Stimulated activated CD8-positive, alpha-beta memory T cell treated with anti-CD3 and anti-CD28 coated beads, Interleukin-4, amount 100 ng/mL, for 24 hours (primary cell): ENCODE measurements at places on chromosomes 13 and 19.

DNA sequence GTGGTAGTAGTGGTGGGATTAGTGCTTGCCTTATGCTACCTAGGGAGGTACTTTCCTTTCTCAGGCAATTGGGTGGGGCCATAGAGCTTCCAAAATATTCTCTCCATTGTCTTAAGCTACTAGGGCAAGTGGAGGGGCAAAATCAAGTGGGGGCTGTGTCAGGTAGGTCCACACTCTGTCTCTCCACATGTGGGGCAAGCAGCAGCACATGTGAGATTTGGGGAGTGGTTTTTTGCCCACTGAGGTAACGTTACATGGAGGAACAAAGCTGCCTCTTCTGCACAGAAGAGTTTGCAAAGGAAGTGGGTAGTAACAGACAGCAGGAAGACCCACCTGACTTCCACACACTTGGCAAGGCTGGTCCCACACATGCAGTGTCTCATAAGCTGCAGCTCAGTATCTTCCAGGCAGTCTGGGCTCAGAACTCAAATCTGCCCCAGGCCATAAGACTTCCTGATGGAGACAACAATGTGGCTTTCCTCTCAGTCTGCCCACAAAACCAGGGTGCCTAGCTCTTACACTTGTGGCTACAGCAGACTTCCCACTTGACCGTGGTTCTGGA, 1581.5 kb upstream of the PCDH20 start:
- no peak for DNase-seq

- no peak for DNase-seq
Measured at GRCh38 chr19:49247676-49248075, 77.3 kb downstream of the SLC6A16 start.

DNA sequence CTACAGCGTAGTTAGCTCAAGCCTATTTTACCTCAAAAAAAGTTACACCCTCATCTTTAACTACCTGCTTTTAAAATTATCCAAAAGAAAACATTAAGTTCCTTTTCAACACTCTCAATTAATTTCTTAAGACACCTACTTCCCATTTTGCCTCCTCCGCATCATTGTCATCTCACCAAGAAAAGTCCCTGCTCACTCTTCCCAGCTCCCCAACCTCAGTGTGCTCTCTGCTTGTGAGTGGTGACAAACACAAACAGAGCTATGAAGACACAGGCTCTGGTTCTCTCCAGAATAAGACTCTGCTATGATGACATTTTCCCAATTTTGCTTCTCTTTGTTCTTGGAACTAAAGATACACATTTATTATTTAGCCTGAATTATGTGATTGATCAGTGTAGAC, 385.1 kb upstream of the HTR2A start:
- DNase-seq, result no peak

DNA sequence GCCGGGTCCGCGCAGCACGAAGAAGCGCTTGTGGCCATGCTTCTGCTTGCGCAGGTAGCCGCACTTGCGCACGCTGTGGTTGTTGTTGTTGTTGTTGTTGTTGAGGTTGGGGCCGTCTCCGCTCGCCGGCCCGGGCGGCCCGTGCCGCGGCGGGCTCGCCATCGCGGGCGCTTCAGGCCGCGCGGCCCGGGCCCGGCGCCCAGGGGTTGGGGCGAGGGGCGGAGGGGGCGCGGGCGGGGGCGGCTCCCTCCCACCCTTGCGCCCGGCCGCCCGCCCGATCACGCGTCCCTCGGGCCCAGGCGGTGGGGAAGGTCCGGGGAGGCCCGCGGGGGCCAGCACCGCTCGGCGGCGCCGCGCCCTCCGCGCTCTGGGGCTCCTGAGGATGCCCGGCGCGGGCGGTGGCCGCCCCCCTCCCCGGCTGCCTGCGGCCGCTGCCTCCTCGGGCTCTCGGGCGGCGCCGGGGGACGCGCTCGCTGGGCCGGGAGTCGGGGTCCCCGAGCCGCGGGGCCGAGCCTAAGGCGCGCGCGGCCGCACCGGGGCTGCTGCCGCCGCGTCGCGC, 412 bp downstream of the IRS2 start:
- DNase-seq, result no peak

- DNase-seq, result no peak
Measured at GRCh38 chr13:112759053-112759452, 69.2 kb downstream of the ATP11A start.

- no peak for DNase-seq
Measured at GRCh38 chr13:33153421-33154404, 131.8 kb downstream of the STARD13 start.

GRCh38 chr19:36252047-36252446, 37.1 kb downstream of the ZNF146 start:
- DNase-seq, result no peak

DNA sequence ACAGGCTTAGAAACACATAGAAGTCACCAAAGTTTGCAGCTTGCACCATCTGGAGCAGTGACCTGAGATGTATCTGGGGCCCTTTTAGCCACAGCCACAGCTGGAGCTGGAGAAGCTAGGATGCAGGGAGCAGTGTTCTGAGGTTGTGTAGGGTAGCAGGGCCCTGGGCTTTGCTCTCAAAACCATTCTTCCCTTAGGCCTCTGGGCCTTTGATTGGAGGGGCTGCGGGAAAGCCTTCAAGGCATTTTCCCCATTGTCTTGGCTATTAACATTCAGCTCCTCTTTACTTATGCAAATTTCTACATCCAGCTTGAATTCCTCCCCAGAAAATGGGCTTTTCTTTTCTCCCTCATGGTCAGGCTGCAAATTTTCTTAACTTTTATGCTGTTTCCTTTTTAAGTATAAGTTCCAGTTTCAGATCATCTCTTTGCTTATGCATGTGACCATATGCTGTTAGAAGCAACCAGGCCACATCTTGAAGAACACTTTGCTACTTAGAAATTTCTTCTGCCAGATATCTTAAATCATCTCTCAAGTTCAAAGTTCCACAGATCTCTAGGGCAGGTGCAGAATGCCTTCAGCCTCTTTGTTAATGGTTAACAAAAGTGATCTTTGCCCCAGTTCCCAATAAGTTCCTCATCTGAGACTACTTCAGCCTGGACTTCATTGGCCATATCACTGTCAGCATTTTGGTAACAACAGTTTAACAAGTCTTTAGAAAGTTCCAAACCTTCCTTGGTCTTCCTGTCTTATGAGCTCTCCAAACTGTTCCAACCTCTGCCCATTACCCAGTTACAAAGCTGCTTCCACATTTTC, 48.5 kb downstream of the NBEA start:
- DNase-seq, result no peak

DNA sequence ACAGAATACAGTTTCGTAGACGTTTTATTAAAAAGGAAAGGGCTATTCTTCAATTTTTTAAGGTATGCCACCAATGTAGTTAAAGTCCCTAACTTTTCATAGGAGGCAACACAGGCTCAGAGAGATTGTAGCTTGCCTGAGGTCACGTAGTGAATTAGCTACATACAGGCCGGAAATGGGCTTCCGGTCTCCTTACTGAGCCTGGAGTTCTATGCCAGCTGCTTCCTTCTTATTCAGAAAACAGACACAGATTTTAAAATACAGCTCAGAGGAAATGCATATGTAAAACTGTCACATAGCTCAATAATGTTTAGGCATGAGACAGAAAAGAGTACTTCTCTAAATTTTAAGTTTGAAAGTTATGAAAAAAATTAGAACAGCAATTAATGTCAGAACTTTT, 85.4 kb upstream of the TUBA3C start:
- no peak for DNase-seq

GRCh38 chr13:74090397-74090796, 43.8 kb downstream of the KLF12 start:
- DNase-seq, result no peak

DNA sequence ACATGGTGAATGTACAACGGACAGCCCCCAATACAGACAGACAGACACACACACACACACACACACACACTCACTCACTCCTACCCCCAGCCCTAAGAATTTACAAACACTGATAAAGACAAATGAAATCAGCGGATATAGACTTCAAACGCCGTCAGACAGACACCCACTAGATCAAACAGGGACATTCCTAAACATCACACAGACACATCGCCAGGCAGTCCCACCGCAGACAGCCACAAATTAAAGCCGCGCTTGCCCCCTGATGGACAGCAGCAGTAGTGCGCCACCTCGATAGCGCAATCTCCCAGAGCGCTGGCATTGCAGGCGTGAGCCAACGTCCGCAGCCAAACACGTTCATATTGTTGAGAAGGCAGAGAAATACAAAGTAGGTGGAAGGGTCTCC, 24.7 kb upstream of the ADGRE1 start:
- peak; percentile 83 for DNase-seq

DNA sequence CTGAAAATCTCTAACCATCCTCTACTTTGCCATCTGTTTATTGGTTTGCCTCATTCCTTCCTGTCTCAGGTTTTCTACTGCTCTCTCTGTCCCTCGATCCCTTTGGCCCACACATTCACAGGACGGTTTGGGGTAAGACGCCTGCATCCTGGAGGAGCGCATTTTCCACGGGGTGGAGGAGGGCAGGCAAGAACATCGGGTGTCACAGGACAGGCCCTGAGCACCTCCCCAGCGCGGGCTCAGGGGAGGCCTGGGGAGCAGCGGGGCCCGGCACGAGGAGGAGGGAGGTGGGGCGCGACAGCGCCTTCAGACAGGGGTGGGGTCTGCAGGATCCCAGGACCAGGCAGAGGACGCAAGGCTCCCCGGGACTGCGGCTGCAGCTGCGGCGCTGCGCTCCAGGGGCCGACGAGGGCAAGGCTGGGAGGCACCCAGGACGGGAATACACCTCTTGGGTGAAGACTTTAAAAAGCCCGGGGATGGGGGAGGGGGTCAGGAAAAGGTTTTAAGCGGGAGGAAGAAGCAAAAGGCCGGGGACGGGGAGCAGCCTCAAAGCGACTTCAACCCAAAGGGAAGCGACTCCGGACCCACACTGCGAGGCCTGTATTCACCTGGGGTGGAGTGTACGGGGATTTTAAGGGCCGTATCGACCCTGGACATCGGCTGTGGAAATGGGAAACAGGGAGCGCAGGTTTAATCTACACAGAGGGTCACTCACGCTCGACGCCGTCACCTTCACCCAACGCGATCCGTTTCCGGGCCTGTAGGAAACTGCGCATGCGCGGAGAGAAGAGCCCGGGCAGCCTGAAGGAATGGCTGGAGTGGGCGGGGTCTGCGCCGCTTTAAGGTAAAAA, at the start of gene ZNF415:
ZNF415 (minus strand) TSS at position 770 of the 851 bp plus-strand sequence. CDS start 10,234 bp downstream, outside the sequence.
- peak; percentile 10 for DNase-seq

DNA sequence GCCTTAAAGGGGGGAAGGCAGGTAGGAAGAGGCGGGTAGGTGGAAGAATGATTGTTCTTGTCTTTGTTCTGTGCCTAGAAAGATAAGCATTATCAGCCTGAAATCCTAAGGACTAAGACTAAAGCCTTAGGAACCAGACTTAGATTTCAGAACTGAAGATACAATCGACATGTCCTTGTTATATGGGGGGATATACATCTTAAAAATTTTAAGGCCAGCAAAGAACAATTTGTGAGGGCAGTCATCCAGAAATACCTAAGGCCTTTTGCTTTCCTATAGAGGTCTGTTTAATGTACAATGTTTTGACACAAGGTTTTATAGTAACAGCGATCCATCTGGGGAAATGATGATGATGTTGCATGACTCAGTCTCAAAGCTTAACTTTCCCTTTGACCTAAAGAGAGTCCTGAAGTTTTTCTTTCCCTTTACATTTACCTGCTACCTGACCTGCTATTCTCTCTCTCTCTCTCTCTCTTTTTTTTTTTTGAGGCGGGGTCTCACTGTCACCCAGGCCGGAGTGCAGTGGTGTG, 20.2 kb upstream of the CEACAM6 start:
- DNase-seq, result no peak

DNA sequence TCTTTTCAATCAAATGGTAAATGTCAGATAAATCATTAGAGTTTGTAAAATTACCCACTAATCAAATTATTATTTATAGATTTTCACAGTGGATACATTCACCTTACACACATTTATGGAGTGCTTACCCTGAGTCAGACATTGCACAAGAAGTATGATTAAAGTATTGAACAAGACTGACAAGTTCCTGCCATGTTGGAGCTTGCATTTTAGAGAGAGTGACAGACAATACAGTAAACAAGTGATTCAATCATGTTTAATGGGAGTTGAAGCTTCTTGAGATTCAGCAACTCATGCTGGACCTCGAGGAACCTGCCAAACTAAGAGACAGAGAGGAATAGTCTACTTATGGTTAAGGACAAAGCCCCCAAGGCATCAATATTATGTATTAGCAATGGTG, 487.8 kb downstream of the PCDH17 start:
- no peak for DNase-seq

DNA sequence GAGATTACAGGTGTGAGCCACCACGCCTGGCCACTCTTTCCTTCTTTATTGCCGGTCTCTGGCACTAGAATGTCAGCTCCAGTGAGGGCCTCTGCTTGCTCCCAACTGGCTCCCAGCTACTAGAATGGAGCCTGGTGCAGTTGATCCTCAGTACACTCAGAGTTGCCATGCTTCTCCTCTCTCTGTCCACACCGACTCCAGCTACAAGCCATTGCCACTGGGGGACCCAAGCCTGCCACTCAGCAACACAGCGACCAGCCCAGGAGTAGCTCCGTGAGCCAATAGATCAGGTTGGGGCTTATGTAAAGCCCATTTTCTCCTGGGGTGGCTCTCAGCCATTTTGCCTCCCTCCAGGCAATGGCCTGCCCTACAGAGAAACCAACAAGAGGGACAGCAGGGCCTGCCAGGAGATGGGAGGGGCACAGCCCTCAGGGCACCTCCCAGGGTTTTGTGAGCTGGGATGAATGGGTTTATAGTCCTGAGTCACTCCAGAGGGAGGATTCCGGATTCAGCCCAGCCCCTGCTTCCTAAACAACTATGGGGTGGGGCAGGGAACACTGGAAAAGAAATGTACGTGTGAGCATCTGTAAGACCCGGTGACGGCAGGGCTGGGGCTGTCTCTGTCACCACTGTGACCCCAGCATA, 36.5 kb downstream of the OPA3 start:
- no peak for DNase-seq

DNA sequence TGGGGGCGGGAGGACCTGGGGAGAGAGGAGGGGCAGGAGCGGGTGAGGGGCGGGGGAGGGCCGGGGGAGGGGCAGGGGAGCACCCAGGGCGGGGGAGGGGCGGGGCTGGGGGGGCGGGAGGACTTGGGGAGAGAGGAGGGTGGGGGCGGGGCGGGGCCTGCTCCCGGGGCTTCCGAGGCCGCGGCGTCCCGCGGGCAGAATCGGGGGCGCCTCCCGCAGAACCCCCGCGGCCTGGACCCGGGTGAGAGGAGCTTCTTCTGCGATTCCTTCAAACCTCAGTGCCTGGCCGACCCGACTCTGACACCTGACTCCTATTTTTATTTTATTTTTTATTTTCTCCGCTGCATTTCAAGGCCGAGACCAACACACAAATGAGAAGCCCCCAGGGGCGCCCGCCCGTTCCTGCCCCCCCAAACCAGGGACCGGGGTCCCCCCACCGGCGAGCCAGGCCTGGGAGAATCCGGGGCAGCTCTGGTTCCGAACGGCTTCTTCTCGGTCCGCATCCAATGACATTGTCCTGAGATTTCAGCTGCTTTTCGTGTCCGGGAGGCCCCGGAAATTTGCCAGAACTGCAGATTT, 470 bp upstream of the GRTP1 start:
- DNase-seq, result no peak
